Fibroblast of skin of scalp (primary cell): ENCODE measurements at places on chromosomes 2 and 18.

DNA sequence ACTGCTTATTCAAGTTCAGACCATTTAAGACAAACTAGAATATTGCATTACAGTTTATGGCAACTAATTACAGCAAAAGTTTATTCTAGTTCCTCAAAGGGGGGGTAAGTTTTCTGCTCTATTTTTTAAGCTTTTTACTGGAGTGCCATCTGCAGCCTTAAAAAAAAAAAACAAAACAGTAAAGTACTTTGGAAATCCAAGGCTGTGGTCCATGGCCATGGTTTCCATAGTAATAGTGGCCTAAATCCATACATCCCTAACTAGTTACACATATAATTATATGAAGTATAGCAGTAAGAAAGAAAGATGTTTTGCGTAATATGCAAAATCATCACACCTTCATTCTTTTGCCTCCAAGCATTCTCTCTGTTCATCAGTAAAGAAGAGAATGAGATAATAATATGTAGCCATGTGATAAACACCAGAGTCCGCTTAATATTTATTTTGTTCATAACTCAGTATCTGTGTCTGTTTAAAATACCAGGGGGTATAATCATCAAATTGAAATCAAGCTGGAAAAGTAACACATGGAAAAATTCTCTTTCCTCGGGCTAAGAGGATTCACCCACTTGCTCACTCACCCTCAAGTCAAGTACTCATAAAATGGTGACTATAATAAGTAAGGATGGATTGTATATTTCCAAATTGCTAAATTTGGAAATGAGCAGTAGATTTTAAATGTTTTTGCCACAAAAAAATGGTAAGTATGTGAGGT lies 301.1 kb upstream of the RND3 start:
- peak; percentile 19 for DNase-seq

DNA sequence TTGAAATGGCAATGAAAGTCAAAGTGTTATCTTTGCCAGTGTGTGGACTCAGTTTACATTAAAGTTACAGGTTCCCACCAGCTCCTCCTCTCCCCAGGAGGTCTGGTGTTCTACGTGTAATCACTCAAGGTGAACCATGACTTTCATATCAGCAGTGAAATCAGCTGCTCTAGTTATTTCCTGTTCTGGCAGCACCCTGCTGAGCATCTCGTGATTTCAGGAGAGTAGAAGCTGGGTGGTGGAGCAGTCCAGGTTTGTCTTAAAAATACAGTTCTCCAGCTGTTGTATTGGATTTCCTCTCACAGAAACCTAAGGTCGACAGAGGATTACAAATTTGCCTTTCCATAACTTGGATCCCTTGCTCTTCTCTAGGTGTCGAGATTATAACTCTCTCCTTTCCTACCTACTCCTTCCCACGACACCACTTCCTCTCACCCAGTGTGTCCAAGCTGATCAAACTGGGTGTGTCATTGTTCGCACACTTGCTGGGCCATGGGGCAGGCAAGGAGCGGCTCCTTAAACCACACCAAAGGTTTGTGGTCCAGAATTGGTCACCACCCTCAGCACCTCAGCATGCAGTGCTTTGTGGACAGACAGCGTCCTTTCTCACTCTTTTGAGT lies 13.0 kb upstream of the ARHGAP25 start:
- DNase-seq, result no peak

GRCh38 chr18:78884502-78884901 lies 95.1 kb upstream of the SALL3 start:
- no peak for DNase-seq

- DNase-seq, result no peak
These were observed 34.8 kb downstream of the LBH start for GRCh38 chr2:30266051-30266621.

DNA sequence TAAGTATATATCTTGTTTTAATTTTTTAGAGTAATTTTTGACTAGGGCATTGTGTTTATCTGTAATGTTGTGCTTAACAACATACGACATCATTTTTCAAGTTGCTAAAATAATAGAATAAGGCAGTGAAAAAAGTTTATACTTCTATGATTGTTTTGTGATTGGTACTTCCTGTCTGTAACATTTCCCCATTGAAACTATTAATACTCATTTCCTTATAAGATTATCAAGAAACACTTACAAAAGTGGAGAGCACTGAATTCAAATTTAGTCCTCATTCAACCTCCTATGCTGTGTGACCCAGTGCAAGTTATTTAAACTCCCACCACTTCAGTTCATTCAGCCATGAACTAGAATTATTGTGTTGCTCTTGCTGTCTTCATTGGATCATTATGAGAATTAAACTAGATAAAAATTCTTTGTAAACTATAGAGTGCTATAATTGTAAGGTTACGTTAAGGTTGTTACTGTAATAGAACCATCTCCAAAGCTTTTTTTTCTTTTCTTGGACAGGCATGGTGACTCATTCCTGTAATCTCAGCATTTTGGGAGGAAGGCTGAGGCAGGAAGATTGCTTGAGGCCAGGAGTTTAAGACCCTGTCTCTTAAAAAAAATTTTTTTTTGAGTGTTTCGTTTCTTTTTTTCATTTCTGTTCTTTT lies 2.8 kb downstream of the ETAA1 start:
- DNase-seq, result peak; percentile 34

- DNase-seq, result peak; percentile 94
These were observed 310.9 kb downstream of the PRKCE start for GRCh38 chr2:45962177-45962921.

DNA sequence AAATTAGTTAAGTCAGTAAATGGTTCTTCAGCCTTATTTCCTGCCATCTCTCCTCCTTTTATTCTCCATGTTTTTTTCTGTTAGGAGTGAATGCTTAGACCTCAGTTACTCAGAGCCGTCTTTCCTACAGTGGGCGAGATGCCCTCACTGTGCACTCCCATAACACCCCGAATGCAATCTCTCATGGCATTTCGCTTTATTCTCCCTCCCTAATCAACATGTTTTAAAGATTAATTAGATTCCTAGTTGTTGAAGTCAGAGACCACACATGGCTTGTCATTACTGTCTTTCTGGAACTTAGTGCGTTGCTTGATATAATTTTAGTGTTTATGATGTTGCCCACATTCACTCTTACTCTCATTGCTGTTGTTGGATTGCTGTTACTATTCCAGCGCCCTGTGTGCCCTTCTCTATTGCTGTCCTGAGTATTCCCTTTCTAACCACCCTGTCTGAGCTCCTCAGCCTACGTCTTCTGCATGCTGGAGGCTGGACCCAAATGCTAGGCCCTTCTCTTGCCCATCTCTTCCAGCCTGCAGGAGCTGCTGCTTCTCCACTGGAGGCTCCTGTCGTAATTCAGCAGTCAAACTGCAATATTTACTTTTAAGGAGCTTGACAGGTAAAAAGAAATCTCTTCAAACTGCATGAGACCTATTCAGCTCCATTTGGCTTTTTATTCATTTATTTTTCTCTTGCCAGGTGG lies 99.3 kb downstream of the MAP2 start:
- peak; percentile 2 for DNase-seq

- DNase-seq, result peak; percentile 28
These were observed 49.9 kb downstream of the DGKD start for GRCh38 chr2:233404222-233404621.

- DNase-seq, result no peak
These were observed 42.4 kb downstream of the TSHZ1 start for GRCh38 chr18:75253043-75253442.

GRCh38 chr2:129923265-129924091 lies 56.0 kb upstream of the RAB6C start:
- DNase-seq, result peak; percentile 52

GRCh38 chr18:28854964-28855363 lies 678.0 kb upstream of the CDH2 start:
- no peak for DNase-seq

DNA sequence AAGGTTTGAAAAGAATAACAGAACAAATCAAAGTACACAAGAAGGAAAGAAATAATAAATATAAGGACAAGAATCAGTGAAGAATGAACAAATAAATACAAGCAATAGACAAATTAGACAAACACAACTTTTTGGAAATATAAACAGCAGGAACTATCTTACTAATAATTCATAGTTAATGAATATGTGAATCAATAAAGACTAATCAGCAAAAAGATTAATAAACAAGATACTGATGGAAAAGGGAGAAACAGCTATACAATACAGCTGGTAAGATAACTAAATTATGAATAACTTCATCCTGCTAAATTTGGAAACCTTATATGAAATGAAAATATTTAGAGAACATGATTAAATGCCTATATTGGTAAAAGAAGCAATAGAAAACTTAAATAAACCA lies 193.6 kb upstream of the SPRED2 start:
- no peak for DNase-seq

DNA sequence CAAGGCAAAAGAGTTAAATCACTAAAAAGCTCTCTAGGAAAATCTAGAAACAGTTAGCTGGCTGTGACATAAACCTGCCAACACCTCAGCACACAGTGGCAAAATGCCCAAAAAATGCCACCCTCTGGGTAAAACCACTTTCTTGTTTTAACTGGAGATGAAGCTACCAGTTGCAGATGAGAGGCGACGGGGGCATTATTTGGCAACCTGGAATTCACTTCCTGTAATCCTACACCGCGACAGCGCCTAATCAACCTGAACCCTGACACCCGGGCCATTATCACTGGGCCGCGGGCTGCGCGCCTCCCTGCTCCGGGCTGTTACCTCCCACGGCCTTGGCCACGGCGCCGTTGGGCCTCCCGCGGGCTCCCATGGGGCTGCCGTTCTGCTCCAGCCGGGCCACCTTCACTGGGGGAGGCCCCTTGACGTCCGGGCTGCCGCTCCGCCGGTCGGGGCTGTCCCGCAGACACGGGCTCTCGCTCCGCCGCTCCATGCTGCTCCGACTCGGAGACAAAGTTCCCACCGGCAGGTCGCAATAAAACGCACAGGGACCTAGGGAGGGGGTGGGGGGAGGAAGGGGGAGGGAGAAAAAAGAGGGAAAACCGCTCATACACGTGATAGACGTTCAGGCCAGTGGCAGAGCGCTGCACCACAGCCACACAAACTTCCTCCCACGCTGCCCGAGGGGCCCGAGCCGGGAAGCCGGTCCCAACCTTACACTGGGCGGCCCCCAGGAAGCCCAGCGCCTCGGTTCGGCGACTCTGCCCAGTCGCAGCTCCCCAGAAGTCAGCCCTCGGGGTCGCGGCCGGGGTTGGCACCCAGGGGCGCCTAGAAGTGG lies 2.0 kb downstream of the SATB2 start:
- no peak for DNase-seq

DNA sequence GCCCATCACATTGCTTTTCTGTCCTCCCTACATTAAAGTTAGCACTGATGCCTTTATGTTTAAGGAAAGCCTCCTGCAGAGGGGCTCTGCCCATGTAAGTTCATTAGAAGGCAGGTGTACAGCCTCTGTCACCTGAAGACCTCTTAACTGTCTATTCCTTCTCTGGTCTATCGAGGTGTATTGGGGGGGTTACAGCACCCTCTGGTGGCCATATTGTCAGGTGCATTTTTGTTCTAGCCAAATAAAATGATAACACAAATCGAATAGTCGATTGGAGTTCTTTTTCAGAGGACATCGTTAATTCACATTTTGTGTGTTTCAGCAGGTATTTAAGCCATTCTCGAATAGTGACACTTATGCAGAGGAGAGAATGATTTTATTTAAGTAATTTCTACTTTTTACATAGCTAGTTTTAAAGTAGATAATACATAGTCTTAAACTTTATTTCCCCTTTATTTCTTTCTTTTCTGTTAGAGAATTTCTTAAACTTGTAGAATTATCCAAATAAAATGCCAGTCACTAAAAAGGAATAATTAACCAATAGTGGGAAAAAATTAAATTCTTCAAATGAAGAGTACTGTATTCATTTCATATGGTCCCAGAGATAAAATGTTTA lies 136.8 kb downstream of the NEDD4L start:
- DNase-seq, result peak; percentile 48

DNA sequence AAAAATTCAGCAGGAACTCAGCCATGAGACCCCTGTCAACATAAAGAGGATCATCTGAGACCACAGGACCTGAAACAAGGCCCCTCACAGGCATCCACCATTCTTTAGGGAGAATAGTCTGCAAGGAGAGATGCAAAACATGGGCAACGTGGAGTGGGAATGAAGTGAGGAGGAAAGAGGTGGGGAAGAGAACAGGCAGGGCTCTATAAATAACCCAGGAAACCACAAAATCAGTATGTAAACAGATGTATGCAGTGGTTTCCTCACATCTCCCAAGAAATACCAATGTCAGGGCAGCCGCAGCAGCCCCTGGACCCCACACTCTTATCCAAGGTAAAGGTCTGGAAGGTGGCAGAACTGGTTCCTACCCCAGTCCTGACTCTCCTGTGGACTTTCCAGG lies 168.5 kb downstream of the EN1 start:
- no peak for DNase-seq

GRCh38 chr2:175935289-175936181 lies 66.5 kb downstream of the LNPK start:
- DNase-seq, result no peak

- no peak for DNase-seq
These were observed 84.2 kb downstream of the TTC27 start for GRCh38 chr2:32711908-32712501.

- no peak for DNase-seq
These were observed 1112.3 kb upstream of the FANCL start for GRCh38 chr2:59353306-59353921.

- no peak for DNase-seq
These were observed 15.9 kb downstream of the FN1 start for GRCh38 chr2:215419769-215420470.

GRCh38 chr2:160042054-160042453 lies 20.4 kb downstream of the PLA2R1 start:
- DNase-seq, result no peak

GRCh38 chr2:207244971-207245925 lies 79.5 kb upstream of the KLF7 start:
- no peak for DNase-seq

- DNase-seq, result no peak
These were observed 32.2 kb upstream of the ZFP36L2 start for GRCh38 chr2:43258547-43259156.

DNA sequence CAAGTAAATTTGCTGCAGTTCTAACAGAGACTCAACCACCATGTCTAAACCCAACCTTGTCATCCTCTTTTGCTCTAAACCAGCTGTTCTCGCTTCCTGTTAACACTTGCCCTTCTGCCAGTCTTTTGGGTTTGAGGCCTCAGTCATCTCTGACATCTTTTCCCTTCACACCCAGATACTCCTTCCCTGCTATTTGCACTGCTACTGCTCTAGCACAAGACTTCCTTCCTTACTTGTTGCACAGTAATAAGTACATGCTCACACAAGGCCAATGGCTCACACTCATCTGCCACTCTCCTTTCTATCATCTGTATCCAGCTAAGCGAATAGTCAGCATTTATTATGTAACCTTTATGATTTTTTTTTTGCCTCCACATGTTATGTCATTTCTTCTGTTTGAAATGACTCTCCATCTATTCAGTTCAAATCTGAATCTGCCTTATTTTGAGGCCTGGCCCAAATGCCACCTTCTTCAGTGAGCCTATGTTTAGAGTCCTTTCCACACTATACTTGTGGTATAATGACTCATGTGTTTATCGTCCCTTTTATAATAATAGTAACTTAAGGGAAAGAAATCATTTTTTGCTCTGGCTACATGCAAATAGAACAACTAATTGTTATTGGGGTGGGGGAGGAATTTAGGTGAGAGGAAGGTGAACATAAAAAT lies 22.5 kb upstream of the CDKL4 start:
- no peak for DNase-seq
